ENCODE measurements at places on chromosomes 1 and 21.
A peak's percentile ranks its signal among the peaks of the same experiment; 100 is the strongest.

DNA sequence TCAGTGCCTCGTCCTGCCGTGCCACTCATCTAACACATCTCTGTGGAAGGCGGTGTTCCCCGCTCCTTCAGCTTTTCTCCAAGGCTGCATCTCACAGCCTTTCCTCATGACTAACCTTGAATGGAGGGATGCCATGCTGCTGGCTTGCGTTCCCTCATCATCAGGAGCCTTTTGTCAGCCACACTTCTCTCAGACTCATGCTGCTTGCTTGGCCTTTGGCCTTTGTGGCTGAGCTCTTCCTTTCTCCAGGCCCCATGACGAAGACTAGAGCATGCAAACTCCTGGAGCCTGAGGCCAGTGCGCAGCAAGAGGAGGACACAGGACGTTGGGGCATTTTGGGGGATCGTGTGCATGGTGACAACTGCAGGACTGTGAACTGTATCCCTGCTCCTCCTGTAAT, 70.8 kb downstream of the SYT2 start:
- peak; percentile 92 for DNase-seq

GRCh38 chr1:32126770-32127169, 18.9 kb downstream of the KPNA6 start:
- no peak for DNase-seq

GRCh38 chr1:160315359-160315758, 27.7 kb downstream of the COPA start:
- DNase-seq: no peak

DNA sequence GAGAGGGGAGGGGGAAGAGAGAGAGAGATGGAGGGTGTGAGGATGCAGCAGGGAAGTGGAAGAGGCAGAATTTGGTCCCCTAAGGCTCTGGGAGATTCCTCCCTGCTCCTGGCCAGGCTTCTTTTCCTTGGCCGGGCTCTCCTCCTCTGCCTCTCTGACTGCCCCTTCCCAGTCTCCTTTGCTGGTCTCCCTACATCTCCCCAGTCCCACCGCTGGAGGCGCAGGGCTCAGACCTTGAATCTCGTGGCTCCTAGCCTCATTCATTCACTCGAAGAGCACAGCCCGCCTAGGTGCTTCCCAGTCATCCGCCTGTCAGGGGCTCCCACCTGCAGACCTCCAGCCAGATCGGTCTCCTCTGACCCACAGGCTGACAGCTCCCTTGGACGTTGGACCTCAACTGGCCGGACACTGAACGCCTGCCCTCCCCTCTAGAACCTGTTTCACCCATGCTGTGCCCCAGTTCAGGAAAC, 76.5 kb downstream of the VWA5B1 start:
- DNase-seq: peak; percentile 60

GRCh38 chr1:184025242-184025675, 12.3 kb downstream of the COLGALT2 start:
- peak; percentile 66 for DNase-seq

GRCh38 chr1:183461350-183461749, 10.9 kb upstream of the SMG7 start:
- DNase-seq: peak; percentile 36

DNA sequence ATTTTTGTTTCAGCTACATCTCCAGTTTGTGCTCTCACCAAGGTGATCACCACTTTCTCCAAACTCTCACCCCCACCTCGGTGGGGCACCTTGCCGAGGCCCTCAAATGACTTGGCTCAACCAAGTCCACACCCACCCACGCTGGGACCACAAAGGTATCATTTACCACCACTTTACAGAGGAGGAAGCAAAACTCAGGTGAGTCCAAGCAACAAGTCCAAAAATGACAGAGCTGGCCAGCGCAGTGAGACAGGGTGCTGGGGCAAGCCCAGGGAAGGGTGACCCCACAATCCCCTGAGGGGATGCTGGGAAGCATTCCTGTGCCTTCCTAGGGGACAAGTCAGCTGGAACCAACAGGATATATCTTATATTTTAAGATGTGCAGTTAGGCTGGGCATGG, 24.7 kb downstream of the SSBP3 start:
- no peak for DNase-seq

DNA sequence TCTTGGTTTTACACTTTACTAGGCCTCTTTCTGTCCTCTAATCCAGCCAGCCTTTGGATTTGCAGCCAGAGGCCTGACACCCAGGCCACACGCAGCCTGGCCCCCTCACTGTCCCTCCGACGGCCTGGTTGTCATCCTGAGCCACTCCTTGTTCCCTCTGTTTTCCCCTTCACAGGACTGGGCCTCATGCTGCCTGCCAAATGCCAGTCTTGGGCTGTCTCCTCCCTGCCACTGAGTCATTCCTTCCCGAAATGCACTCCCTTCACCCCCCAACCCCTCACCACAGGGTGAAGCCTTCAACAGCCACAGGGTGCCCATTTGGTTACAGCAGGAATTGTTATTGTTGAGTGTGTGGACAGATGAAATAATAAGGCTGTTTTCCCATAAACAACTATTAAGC, 21.3 kb downstream of the ACOT11 start:
- DNase-seq: peak; percentile 41

- DNase-seq: no peak
Measured at GRCh38 chr1:103917795-103918194, 168.1 kb downstream of the AMY1C start.

DNA sequence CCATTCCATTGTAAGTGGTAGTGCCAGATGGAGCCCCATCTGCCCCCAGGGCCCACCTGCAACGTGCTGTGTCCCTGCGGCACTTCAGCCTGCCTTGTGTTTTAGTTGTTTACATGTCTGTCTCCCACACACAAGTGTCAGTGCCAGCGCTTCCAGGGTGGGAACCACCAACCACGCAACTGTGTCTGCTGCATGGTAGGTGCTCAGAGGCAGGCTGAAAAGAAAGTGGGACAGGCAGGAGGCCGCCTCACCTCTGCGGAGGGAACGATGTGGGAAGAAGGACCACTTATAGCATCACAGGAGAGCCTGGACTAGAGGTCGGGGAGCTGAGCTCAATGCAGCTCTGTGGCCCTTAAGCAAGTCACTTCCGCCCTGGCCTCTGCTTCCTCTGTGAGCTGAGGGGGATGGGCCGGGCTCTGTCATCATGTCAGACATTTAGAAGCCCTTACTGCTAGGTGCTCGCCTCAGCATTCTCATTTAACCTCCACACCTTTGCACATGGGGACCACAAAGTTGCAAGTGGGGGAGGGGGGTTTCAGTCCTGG, 17.9 kb downstream of the SLC9A1 start:
- DNase-seq: peak; percentile 41

DNA sequence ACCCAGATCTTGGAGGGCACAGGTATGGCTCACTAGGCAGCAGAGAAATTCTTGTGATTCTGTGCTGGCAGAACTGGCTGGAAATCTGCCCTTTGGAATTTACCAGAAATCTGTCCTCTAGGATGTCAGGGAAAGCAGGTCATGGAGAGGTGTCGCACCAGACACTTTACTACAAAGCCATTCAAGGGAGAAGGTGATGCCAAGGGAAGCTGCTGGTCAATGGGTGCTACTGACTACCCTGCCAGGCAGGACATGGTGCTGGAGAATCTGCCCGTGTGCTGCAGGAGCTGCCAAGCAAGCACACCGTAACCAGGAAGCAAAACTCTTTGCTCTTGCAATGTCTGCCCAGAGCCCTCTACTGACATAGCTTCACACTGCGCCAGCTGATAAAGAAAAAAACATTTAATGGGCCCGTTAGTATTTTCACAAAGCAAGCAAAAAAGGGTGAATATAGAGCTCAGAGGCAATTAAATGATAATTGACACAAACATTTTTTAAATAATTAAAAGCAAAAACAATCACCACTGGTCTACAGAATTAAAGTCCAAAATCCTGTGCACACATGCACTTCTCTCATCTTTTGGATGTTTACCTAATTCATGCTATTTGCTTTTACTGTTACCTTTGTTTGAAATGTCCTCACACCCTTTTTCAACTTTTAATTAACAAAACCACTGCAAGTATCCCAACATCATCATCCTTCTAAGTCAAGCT, 7.2 kb upstream of the FBXO28 start:
- peak; percentile 55 for DNase-seq

DNA sequence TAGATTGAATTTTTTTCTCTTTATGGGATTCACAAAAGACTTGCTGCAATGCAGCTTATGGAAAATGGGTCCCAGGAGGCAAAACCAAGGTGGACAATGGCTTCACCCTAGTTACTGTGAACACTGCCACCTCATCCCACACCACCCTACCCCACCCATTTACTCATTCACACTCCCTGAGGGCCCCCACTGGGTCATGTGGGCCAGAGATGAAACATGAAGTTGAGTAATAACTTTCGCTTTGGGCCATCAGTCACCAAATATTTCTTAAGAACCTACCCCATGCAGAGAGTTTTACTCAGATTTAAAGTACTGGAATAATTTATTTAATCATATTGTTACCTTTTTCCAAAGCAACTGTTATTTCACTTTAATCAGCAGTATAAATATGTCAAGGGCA, 191.8 kb downstream of the TPR start:
- peak; percentile 88 for DNase-seq

GRCh38 chr1:231639819-231640218, 13.2 kb downstream of the DISC1 start:
- no peak for DNase-seq

- DNase-seq: no peak
Measured at GRCh38 chr1:4327142-4327541, 327.3 kb upstream of the AJAP1 start.

DNA sequence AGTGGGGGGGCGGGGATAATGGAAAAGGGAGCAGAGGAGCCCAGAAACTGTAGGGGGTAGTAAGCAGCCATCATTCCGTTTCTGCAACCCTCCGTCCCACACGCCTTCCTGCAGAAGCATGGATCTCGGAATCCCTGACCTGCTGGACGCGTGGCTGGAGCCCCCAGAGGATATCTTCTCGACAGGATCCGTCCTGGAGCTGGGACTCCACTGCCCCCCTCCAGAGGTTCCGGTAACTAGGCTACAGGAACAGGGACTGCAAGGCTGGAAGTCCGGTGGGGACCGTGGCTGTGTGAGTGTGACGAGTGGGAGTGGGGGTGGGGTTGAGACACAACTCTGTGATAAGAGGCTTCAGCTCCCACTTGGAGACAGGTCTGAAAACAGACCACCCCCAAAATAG, 706 bp downstream of the CREB3L4 start:
- no peak for DNase-seq

- peak; percentile 41 for DNase-seq
Measured at GRCh38 chr1:187408212-187409004, 579.7 kb downstream of the PLA2G4A start.

DNA sequence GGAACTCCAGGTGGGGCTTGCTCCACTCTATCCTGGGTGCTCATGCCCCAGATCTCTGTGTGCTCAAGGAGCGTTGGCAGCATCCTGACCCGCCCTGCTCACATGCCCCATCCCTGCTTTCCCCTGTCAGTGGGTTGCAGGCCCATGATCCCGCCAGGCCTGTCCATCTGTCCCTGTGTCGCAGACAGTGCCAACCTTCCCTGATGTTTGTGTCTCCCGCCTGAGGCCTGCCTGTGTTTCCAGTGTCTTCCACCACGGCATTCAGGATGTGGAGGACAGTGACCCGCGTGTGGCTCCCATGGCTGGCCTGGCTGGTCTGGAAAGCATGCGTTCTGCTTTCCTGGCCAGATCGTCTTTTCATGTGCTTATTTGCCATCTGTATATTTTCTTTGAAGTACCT, 82.9 kb downstream of the PCBP3 start:
- no peak for DNase-seq

DNA sequence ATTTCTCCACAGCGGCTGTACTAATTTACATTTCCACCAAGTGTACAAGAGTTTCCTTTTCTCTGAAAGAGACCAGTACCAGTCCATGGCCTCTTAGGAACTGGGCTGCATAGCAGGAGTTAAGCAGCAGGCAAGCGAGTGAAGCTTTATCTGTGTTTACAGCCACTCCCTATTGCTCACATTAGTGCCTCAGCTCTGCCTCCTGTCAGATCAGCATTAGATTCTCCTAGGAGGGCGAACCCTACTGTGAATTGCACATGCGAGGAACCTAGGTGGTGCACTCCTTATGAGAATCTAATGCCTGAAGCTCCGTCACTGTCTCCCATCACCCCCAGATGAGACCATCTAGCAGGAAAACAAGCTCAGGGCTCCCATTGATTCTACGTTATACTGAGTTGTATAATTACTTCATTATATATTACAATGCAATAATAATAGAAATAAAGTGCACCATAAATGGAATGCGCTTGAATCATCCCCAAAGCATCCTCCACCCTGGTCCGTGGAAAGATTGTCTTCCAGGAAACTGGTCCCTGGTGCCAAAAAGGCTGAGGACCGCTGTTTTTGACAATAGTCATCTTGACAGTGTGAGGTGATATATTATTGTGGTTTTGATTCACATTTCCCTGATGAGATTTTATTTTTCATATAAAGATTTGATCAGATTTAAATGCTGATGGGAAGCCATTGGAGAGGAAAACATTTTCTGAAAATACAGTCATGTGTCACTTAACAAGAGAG, 45.5 kb upstream of the MRPS6 start:
- peak; percentile 77 for DNase-seq

- no peak for DNase-seq
Measured at GRCh38 chr1:115828101-115829022, 12.6 kb downstream of the NHLH2 start.

- peak; percentile 50 for DNase-seq
Measured at GRCh38 chr1:6515771-6516170, 24.3 kb upstream of the PLEKHG5 start.

GRCh38 chr1:154944401-154945159, 8.1 kb upstream of the PMVK start:
- no peak for DNase-seq

GRCh38 chr1:218383681-218384080, 38.5 kb downstream of the TGFB2 start:
- no peak for DNase-seq

GRCh38 chr1:64242895-64243756, 39.7 kb downstream of the UBE2U start:
- peak; percentile 53 for DNase-seq

DNA sequence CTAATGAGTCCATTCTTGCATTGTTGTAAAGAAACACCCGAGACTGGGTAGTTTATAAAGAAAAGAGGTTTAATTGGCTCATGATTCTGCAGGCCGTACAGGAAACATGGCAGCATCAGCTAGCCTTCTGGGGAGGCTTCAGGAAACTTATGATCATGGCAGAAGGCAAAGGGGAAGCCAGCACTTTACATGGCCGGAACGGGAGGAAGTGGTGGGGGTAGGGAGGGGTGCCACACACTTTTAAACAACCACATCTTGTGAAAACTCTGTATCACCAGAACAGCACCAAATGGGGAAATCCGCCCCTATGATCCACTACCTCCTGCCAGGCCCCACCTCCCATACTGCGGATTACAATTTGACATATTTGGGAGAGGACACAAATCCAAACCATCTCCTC, 43.9 kb downstream of the NOS1AP start:
- DNase-seq: no peak
